Stimulated activated CD8-positive, alpha-beta memory T cell treated with anti-CD3 and anti-CD28 coated beads, Interleukin-15, amount 100 ng/mL, for 4 hours (primary cell): ENCODE measurements at places on chromosomes 12 and 14.

DNA sequence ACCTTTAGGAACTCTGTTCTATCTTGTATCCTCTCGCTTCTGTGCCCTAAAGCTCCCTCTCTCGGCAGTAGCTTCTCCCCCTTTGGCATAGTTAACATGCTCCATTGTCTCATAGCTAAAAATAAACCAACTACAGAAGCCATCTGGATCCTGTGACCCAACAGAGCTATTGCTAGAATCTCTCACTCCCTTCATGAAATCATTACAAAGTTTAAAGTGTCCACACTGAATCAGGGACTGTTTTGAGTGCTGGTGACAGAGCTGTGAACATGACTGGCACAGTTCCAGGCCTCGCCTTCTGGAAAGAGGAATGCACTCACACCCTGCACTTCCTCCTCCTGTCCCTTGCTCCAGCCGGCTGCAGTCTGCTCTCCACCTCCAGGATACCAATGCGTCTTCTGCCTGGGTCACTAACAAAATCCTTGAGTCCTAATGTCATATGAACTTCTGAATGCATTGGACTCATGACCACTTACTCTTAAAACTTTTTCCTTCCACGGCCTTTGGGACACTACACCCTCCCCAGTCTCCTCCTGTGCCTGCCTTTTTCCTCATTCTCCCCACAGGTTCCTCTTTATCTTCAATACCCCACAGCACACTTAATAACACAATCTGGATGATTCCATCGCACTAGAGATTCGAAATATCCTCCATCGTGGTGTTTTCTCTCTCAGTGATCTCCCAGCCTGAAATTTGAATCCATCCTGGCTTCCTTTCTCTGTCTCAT is 13.2 kb downstream of the PLBD1 start:
- DNase-seq: no peak

- no peak for DNase-seq
Observed at GRCh38 chr14:54828037-54828436, 74.6 kb downstream of the GCH1 start.

- no peak for DNase-seq
Observed at GRCh38 chr14:92670160-92670559, 78.3 kb downstream of the LGMN start.

- DNase-seq: no peak
Observed at GRCh38 chr14:58797010-58797429, 159.3 kb downstream of the DACT1 start.

DNA sequence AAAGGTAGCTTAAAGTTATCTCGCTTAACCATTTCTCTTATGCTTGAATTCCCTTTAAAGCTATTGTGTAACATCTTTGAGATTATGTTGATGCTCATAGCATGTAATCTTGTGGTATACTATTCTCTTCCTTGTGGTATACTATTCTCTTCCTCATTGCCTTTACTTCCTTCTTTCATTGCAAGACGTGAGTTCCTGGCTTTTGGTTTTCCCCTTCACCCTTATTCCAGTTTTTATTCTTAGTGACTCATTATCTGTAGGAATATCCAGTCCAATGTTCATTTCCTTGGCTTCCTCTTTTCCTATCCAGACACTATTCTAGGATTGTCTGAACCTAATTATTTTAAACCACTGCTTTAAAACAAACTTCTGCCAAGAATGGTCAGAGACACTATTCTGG is 564.0 kb downstream of the CCER1 start:
- no peak for DNase-seq

DNA sequence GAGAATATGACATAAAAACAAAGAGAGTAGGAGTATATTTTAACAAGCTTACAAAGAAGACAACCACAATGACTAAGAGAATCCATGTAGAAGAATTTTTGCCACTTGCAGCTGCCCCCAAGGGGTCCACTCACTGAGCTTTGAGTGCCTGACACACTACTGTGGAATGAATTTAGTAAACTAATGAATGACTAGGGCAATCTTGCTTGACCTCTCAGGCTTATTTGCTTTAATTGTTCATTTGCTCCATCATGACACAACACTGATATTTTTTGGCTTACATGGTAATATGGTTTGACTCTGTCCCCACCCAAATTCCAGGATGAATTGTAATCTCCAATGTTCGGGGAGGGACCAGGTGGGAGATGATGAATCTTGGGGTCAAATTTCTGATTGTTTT is 249.1 kb upstream of the FAR2 start:
- no peak for DNase-seq

- no peak for DNase-seq
Observed at GRCh38 chr12:59086126-59086525, 165.8 kb upstream of the LRIG3 start.

GRCh38 chr14:31241450-31242114 is 34.0 kb upstream of the HECTD1 start:
- DNase-seq: no peak

DNA sequence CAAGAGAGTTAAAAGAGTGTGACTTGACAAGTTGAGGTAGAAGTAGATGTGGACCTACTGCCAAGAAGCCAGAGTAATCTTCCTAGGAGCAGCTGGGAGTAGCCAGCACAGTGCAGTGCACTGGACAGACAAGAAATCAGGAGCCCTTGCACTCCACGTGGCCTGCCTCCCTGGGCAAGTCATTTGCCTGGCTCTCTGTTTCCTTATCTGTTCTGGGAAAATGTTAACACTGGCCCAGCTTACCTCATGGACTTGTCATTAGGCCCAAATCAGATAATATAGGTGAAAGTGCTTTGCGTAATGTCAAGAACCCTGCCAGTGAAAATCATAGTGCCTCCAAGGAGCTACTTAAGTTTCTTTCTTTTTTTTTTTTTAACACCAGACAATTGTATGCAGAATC is 19.2 kb downstream of the SLC7A8 start:
- no peak for DNase-seq

- no peak for DNase-seq
Observed at GRCh38 chr14:37594238-37594970, 645 bp downstream of the FOXA1 start.

DNA sequence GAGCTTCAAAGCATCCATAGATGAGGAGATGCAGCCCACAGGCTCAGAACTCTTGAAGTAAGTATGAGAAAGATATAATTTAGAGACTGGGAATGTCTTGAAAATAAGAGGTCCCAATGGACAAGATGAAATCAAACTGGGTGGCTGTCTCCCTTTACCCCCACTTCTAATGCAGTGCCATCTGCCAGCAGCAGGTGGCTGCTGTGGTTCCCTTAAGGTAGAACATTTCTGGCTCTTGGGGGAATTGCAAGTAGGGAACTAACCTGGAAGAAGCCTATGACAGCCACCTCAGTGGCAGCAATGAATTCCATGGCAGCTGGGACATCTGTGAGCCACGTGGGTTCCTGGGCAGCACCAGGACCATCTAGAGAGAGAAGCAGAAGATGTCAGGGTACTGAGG is 648 bp downstream of the ERP27 start:
- DNase-seq: no peak

DNA sequence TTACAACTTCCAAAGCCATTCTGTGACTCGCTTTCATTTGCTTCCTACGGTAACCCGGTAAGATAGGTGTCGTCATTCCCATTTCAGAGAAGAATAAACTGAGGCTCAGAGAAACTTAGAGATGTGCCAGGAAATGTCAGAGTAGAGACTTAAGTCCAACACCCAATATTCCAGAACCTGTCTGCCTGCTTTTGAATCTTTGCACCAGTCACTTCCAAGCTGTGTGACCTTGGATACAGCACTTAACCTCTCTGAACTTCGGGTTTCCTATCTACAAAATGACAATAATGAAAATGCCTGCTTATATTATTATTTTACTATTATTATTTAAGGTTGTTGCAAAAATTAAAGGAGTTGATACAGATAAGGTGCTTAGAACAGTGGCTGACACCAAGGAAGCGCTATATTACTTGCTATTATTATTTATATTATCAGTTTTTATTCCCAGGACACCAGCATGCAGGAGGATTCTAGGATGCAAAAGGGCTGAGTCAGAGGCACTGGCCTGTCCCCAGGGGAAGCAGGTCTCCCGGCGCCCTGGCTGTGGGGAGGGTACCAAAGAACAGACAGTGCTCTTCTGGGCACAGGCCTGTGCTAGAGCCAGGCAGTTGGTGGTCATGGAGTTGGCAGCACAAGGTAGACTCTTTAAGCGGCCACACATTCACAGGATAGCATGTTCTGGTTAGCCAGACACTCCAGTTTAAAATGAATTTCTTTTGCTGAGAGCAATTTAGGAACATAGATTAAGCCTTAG is 5.4 kb downstream of the HSPB8 start:
- DNase-seq: no peak

DNA sequence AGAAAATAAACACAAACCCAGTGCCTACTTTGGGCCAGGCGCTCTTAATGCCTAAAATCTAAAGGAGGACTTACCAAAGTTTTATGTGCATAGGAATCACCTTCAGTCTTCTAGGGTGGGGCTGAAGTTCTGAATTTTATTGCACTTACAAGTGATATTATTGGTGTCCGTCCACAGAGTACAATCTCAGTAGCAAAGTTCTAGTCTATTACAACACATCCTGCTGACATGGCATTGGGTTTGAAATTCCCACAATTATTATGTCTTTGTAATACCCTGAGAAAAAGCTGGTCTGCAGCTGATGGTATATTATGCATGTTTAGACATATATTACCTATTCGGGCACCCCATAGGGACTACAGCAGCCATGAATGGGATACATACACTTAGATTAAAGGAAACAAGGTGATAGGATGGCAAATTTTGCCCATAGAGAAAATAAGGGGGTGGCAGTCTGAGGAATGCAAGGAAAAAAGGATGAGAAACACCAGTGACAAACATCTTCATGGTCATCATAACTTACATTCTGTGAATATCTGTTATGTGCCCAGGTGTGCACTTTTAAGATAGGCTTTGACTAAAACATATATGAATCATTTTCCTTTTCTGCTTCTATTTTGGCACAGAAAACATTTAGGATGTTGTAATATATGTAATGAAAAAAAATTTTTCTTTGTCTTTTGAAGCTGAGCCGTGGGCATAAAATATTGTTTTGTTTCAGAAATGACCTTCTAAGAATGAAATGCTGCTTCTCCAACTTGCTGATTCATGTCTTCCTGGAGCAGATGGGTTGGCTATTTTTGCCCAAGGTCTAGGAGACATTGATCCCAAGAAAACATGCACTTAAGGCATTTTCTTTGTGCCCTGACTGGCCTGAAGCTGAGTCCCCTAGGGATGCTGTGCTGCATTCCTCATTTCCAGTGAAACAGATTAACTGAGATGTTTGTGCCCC is 27.2 kb upstream of the ALG10 start:
- DNase-seq: no peak

- DNase-seq: no peak
Observed at GRCh38 chr14:93788543-93789227, 400 bp upstream of the PRIMA1 start.

DNA sequence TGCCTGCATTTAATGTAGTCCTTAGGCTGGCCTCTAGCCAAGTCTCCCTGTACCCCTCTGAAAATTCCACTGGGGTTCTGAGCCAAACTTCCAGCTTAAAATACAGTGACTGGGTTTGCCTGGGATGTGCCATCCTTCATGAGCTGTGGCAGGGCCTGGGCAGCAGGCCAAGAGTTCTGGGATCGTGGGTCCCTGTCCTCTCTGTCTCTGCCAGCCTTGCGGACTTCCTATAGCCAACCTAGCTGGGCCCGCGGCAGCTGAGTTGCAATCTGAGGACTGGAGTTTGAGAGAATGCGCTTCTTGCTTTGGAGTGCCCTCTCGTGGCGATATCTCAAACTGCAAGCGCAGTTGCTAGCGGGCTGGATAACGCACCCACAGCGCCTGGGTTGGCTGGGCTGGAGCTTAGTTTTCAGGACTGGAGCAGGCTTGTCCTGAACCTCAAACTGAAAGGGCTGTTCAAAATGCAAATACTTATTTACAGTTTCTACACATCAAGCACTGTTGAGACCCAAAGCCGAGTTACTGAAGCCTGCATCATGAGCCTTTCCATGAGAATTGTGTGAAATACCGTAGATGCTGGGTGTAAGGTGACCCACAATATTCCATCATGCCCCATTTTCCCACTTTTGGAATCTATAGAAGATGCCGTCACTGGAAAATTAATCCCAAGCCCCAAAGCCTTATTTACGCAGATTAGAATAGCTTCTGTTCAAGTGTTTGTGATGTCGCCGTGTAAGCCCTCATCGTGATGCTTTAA is 7.3 kb upstream of the IFI27L2 start:
- DNase-seq: peak; percentile 68

GRCh38 chr14:82449926-82450468 is 916.3 kb upstream of the SEL1L start:
- no peak for DNase-seq

GRCh38 chr12:70948976-70949336 is 28.4 kb upstream of the PTPRR start:
- DNase-seq: no peak

- no peak for DNase-seq
Observed at GRCh38 chr12:64110864-64111263, 111.2 kb downstream of the KICS2 start.

DNA sequence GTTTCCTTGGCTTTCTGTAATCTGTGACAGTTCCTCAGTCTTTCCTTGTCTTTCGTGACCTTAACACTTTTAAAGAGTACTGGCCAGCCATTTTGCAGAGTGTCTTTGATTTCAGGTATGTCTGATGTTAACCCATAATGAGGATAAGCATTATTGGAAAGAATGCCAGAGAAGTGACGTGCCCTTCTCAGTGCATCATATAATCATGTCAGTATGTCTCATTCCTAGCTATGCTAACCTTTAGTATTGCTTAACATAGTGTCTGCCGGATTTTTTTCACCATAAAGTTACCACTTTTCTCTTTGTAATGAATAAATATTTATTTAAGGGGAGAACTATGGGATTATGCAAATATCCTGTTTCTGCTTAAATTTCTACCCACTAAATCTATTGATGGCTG is 28.5 kb downstream of the RERG start:
- DNase-seq: no peak

GRCh38 chr14:63478010-63478409 is 65.2 kb downstream of the PPP2R5E start:
- no peak for DNase-seq

DNA sequence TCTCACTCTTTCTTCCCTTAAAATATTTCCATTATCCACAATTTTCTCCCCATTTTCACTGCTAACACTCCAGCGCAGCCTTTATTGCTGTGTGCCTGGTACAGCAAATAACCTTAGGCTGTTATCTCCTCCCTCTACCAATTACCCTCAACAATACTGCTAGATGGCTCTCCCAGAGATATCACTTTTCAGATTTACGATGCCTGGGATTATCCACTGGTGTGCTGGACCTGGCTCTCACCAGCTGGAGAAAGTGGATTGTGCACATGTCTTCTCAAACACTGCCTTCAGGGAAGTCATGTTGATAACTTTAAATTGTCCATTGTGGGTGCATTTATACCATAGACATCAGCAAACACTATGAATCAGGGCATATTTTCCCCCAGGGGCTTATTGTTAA is 101.9 kb upstream of the ADAMTS20 start:
- DNase-seq: no peak

GRCh38 chr14:33996462-33996861 is 45.6 kb upstream of the EGLN3 start:
- DNase-seq: no peak

GRCh38 chr14:31944256-31945073 is 132.6 kb upstream of the ARHGAP5 start:
- DNase-seq: no peak

- DNase-seq: no peak
Observed at GRCh38 chr12:38411426-38411825, 94.9 kb downstream of the ALG10B start.

- peak; percentile 19 for DNase-seq
Observed at GRCh38 chr12:48165089-48165981, 8.0 kb upstream of the ASB8 start.
